ENCODE measurements at places on chromosomes 6 and 20.

DNA sequence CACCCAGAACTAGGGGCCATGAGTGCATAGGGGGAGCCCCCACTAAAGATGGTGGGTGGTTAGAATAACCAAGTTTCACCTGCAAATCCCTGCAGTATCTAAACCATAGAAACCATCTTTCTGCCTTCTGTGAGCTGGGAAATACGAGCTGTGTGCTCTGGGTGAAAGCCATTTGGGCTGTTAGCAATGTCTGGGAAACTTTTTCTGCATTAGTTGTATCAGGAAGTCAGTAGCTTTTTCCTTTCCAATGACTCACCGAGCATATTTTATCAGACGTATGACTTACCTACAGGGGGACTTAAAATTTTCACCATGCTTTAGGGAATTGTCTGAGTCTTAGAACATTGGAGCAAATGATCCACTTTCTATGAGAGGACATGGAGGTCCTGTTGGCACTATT lies 584.0 kb downstream of the QKI start:
- DNase-seq, result no peak

- no peak for DNase-seq
Measured at GRCh38 chr6:3759646-3760232, 8.2 kb upstream of the PXDC1 start.

DNA sequence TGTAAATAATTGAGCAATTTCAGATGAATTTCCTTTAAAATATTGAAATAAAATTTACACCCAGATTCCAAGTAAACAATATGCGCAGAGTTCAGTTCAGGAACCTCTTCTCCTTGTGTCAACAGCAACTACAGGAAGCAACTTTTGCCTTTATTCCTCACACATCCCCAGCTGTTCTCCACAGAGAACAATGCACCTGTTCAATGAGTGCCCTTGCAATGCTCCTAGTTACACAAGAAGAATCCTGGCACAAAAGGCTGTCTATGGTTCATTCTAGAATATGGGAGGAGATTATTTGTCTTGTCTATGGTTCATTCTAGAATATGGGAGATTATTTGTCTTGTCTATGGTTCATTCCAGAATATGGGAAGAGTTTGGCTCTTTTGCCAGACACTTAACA lies 454.9 kb downstream of the BTBD3 start:
- no peak for DNase-seq

GRCh38 chr6:30061858-30062458 lies 893 bp downstream of the POLR1H start:
- DNase-seq, result peak; percentile 29

GRCh38 chr6:139591075-139591865 lies 216.8 kb upstream of the CITED2 start:
- DNase-seq, result no peak

GRCh38 chr6:123423130-123423529 lies 213.6 kb downstream of the TRDN start:
- no peak for DNase-seq

- no peak for DNase-seq
Measured at GRCh38 chr6:147949981-147950622, 392.5 kb upstream of the SASH1 start.

- peak; percentile 33 for DNase-seq
Measured at GRCh38 chr6:63352069-63352543, 32.3 kb upstream of the LGSN start.

GRCh38 chr6:4459032-4459431 lies 317.2 kb upstream of the CDYL start:
- peak; percentile 37 for DNase-seq

DNA sequence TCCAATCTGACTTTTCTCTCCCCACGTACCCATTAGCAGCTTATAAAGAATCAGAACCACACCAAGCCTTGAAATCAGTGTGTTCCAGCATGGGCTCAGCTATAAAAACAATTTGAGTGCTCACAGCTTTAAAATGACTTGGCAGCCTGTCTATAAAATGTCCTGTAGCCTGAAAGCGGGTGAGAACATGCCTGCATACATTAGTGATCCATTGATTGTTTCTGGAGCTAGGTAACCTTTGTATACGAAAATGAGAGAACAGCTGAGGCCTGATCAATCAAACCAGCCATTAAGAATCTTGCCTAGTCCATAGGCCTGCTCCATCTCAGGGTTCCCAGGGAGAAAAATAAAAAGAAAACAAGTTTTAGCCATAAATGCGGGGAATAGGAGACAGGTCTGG lies 245.8 kb upstream of the SULF2 start:
- no peak for DNase-seq

- no peak for DNase-seq
Measured at GRCh38 chr6:9252799-9253198, 817.5 kb upstream of the SLC35B3 start.

All from hepatocyte (in vitro differentiated cells).